NCI-H2227 treated with DMSO at 0.1 percent for 48 hours (cell line): ENCODE measurements at places on chromosomes 6 and 20.

DNA sequence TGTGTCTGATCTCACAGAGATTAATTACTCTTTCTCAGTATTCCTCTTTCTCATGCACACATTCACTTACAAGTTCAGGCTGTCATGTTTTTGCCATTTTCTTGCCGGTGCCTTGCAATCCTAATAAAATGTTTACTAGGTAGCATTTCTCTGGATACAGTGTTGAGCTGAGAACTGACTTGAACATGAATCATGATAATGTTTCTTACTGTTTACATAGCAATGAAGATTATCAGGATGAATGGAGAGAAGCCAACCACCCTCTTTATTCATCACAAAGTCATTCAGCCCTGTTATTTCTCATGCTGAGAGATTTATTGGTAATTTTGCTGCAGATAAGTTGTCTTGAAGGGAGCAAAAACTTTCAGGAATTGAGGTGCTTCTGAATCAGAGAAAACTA, 185.5 kb upstream of the ECI2 start:
- DNase-seq = peak; percentile 4

DNA sequence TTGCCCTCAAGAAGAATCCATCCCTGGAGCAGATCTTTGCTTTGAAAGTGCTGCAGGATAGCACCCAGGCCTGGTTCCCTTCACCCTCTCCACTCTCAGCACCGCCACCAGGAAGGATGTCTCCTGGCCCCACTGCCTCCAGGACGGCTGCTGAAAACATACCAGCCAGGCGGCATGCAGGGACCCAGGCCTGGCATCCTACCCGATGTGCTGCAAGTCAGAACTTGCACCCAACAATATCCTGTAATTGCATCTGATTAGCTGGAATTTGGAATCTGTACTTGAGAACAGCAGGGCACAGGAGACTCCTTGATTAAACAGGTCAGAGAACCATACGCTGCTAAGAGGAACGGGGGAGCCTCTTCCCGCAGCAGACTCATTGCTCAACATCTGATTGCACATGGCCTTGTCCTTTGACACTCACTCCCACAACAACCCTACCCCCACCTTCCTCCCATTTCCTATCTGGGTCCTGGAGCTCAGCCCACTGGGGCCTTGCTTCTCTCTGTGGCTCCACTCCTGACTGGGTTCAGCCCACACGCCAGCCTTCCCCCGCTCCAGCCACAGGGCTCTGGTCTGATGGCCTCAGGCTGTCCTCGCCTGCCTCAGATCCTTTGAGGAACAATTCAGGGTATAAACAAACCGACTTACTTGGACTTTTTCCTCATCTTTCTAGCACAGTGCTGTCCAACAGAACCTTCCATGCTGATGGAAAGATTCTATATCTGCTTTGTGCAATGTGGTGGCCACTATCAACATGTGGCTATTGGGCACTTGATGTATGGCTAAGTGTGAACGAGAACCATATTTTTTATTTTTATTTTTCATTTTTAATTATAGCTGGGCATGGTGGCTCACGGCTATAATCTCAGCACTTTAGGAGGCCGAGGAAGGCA, 78.0 kb downstream of the FGD2 start:
- no peak for DNase-seq

DNA sequence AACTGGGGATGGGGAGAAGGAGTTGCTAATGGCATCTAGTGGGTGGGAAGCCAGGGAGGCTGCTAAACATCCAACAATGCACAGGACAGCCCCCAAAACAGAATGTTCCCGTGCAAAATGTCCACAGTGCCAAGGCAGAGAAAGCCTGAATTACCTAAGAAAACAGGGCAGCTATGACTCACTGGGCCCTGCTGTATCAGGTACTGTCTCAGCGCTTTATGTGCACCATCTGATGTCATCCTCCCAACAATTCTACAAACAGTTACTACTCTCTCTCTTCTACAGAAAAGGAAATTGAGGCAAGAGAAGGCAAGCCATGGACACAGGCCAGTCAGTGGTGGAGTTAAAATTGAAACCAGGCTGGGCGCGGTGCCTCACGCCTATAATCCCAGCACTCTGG, 3.1 kb downstream of the YTHDF1 start:
- no peak for DNase-seq

GRCh38 chr20:44075191-44075949, 111.6 kb downstream of the JPH2 start:
- no peak for DNase-seq

DNA sequence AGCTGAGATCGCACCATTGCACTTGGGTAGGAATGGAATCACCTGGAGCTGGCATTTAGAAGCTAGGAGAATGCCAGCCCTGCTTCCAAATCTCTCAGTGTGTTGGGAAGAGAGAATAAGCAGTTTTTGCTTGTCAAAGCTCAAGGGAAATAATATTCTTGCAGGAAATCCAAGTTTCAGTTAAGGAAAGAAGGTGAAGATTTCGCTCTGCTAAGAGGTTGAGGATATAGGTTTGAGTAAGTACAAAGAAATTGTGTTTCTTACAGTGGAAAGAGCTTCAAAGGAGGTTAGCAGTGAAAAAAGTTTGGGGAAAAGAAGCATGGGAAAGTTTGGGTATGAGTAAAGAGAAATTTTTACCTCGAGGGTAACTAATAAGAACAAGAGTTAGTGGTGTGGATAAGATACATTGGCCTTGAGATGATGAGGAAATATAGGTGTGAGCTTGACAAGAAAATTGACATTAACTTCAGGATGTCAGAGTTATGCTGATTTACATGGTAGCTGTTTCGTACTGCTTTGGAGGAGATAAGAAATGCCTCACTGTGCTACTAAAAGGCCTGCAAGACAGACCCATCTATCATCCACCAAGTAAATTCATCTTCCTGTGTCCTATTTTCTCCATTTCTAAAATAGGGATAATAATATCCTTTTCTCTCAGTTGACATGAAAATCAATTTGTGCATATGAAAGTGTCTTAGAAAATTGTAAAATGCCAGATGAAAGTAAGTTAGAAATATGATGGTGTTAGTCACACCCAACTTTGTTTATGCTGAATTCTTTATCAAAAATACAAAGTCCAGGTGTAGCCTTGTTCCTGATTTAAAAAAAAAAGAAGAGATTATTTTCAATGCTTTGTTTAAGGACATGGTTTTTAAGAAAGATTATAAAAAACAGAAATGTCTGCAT, 12.8 kb upstream of the HINT3 start:
- DNase-seq = no peak

DNA sequence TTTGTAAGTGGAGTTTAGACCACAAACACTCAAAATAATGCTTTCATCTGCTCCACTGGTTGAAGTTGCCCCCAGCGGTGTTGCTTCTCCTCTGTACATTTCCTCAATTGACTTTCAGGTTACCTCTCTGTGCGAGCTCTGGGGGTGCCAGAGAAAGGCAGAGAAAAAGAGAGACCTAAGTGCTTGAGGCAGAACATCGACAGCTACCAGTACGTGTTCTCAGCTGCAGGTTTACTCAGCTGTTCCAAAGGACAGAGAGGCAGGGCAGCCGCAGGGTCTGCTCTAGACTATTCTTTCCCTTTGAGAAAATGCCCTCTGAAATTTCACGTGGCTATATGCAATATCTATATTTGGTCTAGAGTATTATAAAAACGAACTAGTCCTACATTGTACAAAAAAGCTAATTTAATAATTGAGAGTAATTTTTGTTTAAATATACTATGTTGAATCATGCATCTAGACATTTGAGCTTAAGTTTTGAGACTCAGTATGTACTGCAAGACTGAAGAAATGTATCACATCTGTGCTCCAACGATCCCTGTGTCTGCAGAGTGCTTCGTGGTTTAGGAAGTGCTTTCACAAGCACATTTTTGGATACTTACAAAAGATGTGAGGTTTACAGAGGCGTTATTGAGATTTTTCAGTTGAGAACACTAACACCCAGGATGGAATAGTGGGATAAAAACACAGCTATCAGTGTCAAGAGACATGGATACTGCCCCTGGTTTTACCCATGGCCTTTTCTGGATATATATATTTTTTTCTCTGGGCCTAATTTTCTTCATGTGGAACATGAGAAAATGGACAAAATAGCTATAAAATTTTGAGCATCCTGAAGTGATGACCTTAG, 453.6 kb upstream of the FLRT3 start:
- no peak for DNase-seq

GRCh38 chr6:21522797-21523456, 70.6 kb upstream of the SOX4 start:
- DNase-seq = peak; percentile 31

- DNase-seq = no peak
Observed at GRCh38 chr20:32360333-32360634, 2.2 kb downstream of the ASXL1 start.

GRCh38 chr6:140040396-140040795, 665.9 kb upstream of the CITED2 start:
- DNase-seq = no peak

DNA sequence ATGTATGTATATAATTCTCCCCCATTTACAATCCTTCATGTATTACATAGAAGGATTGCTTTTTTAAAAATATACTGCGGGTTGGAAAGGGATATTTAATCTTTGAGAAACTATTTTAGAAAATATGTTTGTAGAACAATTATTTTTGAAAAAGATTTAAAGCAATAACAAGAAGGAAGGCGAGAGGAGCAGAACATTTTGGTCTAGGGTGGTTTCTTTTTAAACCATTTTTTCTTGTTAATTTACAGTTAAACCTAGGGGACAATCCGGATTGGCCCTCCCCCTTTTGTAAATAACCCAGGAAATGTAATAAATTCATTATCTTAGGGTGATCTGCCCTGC, 3.6 kb downstream of the FOXC1 start:
- DNase-seq = no peak

DNA sequence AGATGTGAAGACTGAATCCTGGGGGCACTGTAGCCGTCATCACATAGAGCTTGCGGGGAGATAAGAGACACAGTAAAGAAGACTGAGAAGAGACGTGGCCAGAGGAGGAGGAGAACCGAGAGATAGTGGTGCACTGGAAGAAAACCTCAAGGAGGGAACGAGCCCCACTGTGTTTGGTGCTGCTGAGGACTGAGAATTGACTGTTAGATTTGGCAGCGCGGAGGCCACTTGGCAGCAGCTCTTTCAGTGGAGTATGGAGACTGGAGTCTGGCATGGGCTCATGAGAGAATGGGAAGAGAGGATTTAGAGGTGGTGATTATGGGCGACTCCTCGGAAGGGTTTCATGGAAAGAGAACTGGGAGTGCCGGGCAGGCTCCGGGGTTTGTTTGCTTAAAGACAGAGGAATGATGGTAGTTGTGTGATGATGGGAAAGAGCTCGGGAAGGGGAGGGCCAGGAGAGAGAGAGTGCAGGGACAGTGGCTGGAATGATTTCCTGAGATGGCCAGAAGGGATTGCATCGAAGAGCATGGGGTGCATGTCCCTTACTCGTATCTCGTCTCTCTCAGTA, 18.0 kb downstream of the CDYL start:
- peak; percentile 69 for DNase-seq

- no peak for DNase-seq
Observed at GRCh38 chr20:1538655-1539054, 18.9 kb downstream of the SIRPD start.

- no peak for DNase-seq
Observed at GRCh38 chr6:145875496-145876211, 61.1 kb upstream of the FBXO30 start.

GRCh38 chr20:4086771-4087687, 71.7 kb upstream of the RNF24 start:
- DNase-seq = no peak

- no peak for DNase-seq
Observed at GRCh38 chr6:159973406-159973805, 4.5 kb downstream of the IGF2R start.

GRCh38 chr6:7050872-7051779, 56.6 kb upstream of the RREB1 start:
- no peak for DNase-seq

DNA sequence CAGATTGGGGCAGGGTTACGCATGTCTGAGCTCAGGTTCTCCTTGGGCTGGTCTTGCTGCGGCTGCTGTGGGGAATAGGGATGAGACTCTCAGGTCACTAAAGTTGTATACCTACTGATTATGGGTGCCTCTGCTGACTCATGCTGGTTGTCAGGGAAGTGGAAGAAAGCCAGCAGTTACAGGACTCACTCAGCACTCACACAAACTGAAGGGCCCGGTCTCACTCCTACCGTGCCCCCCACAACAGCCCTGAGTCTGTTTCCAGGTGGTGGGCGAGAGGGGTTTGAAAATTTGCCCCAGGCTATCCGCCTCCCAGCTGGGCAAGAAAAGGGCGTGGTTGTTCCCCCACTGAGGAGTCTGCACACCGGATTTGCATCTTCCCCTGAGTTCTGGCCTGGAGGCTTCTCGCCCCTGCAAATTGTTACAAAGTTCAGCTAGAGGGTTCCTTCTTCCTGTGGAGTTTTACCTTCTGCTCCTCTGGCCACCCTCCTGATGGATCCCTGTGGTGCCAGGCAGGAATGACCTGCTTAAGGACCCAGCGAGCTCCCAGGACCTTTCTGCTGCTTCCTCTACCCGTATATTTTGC, 659.2 kb downstream of the HDGFL1 start:
- DNase-seq = no peak

- DNase-seq = no peak
Observed at GRCh38 chr6:25375125-25375524, 96.0 kb downstream of the CARMIL1 start.

DNA sequence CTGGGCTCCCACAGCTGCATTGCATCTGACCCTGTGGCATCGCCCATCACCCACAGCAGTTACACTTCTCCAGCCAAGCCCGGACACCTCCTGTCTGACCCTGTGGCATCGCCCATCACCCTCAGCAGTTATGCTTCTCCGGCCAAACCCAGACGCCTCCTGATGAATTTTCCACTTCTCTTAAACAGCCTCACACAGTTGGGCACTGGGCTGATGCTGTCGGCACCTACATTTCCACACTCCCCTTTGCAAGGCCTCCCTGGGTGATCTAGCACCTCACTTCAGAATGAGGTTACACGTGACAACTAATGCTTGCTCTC, 175.2 kb upstream of the ARID1B start:
- no peak for DNase-seq

GRCh38 chr6:14626556-14626955, 509.0 kb downstream of the CD83 start:
- no peak for DNase-seq
